ENCODE measurements at places on chromosomes 5 and 9. TPM values are rescaled to one million over a fixed set of nuclear protein-coding genes. Genes with fewer than 3 reads are reported as not detected.

- no peak for DNase-seq
Measured at GRCh38 chr5:135977375-135977928, 22.7 kb upstream of the LECT2 start.

- no peak for DNase-seq
Measured at GRCh38 chr9:134809826-134810225, 70.8 kb upstream of the FCN2 start.

- DNase-seq = no peak
Measured at GRCh38 chr5:150066436-150066835, 19.9 kb downstream of the CSF1R start.

The F2R gene
- polyA plus RNA-seq = 324 TPM

GRCh38 chr9:35976726-35977125 lies 18.8 kb upstream of the OR2S2 start:
- no peak for DNase-seq

DNA sequence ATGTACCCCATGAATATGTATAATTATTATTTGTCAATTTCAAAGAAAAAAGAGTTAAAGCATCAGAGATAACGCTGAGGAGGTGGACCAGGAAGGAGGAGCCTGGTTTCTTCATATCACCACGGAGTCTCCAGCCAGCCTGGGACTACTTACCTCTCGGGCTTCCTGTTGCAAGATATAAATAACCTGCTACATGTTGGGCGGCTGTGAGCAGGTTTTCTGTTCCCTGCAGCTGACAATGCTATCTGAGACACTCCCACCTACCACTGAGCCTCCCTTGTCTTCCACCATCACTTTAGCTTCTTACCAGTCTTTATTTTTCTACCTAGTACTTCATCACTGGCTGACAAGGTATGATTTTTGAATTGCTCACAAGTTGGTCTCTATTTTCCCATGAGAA lies 102.7 kb upstream of the CPEB4 start:
- DNase-seq = no peak

- DNase-seq = no peak
Measured at GRCh38 chr5:108649106-108649505, 98.6 kb upstream of the FER start.

DNA sequence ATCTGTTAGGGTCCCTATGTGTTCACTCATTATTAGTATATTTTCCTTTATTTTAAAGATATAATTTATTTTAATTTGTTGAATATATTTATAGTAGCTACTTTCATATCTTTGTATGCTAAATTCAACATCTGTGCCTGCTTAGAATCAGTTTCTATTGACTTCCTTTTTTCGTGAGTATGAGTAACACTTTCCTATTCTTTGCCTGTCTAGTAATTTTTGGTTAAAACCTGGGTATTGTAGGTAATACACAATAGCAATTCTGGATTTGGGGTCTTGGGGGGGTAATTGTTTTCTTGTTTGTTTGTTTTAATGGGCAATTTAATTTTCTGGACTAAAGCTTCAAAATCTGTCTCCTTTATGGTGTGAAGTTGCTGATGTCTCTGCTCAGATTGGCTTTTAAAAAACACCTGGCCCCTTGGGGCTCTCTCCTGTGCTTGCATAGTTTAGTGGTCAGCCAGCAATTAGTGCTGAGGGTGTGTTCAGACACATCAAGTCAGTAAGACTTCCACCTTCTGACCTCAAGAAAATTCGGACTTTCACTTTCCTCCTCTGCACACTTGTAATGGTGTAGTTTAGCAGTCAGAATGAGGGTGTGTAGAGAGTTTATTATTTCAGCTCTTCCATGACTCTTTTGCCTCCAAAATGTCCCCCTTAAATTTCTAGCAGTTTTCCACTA lies 124.4 kb upstream of the MAP1B start:
- no peak for DNase-seq

DNA sequence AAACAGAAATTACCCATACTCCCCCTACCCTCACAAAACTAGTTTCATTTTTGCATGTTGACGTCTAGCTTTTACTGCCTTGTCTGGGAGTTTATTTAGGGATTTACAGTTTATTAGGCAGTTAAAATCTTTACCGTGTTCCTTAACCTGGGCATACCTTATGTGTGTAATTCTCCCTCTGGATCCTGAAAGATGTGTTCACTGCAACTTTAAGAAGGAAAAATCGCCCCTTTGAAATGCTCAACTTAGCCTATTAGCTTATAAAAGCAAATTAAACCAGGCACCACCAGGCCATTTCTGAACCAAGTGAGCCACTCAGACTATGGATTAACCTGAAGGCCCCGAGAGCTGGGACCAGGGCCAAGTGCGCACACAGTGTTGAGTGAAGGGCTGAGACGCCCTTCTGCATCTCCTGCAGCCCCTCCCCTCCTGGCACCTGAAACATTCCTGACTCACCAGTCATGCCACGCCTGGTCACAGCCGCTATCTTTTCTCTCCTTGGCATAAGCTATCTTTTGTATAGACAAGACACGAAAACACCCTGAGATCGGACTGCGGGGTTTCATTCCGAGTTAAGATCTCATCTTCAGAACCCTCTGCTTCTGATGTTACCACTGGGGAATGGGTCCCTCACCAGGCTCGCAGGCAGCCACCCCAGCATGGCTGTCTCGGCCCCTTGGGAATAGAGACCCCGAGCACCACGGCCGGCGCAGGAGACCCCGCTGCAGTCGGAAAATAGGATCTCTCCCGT lies 111.9 kb downstream of the ROR2 start:
- no peak for DNase-seq

The ORM2 gene
- not detected for polyA plus RNA-seq

The RLN2 gene
- polyA plus RNA-seq = not detected

The IL5 gene
- polyA plus RNA-seq = not detected

The AQP7 gene
- polyA plus RNA-seq = 0.33 TPM

DNA sequence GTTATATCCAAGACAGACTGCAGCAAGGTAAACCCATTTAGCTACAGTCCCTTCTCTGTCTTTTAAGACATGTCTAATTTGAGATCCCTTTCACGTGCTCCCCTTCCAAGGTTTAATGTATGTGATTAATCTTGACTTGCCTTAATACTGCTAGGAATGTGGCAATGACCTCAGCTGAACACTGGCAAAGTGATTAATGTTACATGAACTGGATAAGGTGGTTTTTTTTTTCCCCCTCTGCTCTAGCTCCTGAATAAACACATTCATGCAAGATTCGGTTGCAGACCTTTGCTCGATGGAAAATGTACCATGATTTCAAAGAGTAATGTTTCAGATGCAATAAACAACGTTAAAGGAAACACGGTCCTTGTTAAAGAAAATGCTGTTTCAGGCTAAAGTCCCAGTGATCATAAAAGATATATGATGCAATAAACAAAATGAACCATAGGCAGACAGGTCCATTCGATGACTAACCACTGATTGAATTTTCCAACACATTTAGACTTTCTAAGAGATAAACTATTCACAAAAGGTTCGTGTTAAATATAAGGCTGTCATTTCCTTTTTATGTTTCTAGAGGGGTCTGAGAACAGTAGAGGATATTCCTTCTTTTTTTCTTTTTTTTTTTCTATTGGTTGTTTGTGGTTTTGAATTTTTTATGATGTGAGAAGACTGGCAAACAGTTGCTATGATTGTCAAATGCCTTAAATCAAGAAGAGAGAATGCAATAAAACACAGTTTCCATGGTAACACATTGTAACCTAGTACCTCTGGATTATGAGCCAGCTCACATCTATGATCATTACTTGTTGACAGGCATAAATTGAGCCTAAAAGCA lies 44.7 kb upstream of the ZNF608 start:
- DNase-seq = peak; percentile 4

DNA sequence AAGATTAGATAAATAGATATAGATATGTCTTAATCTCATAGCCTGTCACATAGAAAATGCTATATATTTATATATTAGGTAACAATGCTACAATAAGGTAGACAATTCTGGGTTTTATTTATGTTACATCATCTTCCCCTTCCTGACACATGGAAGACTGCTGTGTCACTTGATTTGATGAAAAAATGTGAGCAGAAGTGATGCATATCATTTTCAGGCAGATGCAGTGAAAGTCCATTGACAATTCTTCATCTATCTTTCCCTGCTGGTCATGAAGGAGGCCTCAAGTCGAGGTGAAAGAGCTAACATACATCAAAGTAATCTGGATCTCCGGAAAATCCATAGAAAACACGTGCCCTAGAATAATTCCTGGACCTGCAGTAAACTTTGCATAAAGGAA lies 57.8 kb upstream of the CHD1 start:
- no peak for DNase-seq

The CBY3 gene
- polyA plus RNA-seq = not detected

Measured in AG04450 (cell line).